ENCODE measurements at places on chromosomes 1 and 21. TPM values are rescaled to one million over a fixed set of nuclear protein-coding genes. Genes with fewer than 3 reads are reported as not detected.

The APOBEC4 gene
- not detected for polyA plus RNA-seq

The ADORA1 gene
- not detected for polyA plus RNA-seq

The OR10J1 gene
- polyA plus RNA-seq: not detected

The TNFRSF4 gene
- 3.5 TPM for polyA plus RNA-seq

The VCAM1 gene
- 5.3 TPM for polyA plus RNA-seq

- DNase-seq: no peak
These were observed 95.7 kb upstream of the PALMD start for GRCh38 chr1:99550198-99550597.
